Activated T-helper 1 cell treated with anti-CD3 and anti-CD28 coated beads, Interleukin-2, amount 50 U/mL, for 16 hours (primary cell): ENCODE measurements at places on chromosomes 4 and X.

DNA sequence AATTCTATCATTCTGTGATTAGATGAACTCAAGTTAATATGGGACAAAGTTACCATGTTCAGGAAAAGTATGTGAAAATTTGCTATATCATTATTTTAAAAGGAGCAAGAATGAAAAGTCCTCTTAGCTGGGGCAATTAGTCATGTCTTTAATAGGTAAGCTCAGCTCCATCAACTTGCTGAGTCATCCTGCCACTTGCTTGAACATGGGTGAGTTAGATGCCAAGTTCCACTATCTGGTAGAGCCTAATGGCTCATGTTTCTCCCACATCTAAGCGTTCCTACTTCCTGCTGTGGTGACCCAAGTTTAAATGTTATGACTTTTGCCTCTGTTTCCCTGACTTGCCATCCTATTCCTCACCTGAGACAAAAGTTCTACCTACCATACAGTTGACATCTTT, 276.8 kb downstream of the ZNF674 start:
- DNase-seq, result no peak

GRCh38 chr4:15544248-15544729, 74.6 kb downstream of the CC2D2A start:
- no peak for DNase-seq

DNA sequence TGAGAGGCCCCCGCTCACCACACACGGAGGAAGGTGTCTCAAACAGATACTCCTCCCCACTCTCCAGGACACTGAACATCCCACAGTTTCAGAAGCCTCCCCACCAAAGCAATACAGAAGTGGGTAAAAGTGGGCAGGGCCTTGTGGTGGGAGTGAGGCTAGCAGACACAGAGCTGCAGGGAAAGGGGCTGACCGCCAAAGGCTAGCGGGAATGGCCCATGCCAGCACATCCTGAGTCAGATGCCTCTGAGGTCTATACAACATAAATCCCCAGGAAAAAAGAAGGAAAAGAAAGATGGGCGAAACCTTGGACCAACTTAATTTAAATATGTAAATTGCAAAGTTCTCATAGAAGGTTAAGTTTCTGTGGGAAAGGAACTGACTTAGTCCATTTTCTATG, 21.9 kb upstream of the ARHGAP10 start:
- DNase-seq, result no peak

DNA sequence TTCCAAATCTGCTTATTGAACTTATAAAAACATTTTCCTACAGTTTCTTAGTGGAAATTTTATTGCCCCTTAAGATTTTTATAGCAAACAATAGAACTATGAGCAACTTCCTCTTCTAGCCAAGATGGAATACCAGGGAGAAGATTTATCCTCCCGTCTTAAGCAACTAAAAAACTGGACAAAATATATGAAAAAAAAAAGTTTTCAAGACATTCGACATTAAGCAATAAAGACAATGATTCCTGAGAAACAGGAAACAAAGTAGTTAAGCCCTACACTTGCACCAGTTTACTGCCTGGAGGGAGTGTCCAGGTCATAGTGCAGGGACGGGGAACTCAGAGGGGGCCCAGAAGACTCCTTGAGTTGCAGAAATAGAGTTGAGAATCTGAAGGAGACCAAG, 516.1 kb upstream of the DIPK2B start:
- DNase-seq, result no peak

GRCh38 chrX:10423716-10424115, 196.7 kb downstream of the MID1 start:
- no peak for DNase-seq

GRCh38 chr4:4560642-4561041, 18.8 kb upstream of the STX18 start:
- DNase-seq, result no peak

DNA sequence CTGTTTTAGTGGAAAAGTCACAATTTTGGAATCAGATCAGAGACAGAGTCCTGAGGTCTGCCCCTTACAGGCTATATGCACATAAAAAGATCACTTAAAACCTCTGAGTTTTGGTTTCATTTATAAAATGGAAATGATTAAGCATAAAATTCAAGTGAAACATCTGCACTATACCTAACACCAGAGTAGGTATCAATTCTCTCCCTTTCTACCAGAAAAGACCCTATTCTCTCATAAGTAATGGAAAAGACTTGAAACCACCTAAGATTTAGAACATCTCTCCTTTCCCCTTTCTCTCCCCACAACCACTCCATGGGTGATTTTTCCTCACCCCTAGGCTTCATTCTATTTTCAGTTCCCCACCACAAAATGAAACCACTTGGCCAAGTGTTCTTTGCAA, 907 bp downstream of the LHFPL1 start:
- DNase-seq, result no peak

GRCh38 chrX:110417128-110417527, 58.5 kb downstream of the RTL9 start:
- no peak for DNase-seq

DNA sequence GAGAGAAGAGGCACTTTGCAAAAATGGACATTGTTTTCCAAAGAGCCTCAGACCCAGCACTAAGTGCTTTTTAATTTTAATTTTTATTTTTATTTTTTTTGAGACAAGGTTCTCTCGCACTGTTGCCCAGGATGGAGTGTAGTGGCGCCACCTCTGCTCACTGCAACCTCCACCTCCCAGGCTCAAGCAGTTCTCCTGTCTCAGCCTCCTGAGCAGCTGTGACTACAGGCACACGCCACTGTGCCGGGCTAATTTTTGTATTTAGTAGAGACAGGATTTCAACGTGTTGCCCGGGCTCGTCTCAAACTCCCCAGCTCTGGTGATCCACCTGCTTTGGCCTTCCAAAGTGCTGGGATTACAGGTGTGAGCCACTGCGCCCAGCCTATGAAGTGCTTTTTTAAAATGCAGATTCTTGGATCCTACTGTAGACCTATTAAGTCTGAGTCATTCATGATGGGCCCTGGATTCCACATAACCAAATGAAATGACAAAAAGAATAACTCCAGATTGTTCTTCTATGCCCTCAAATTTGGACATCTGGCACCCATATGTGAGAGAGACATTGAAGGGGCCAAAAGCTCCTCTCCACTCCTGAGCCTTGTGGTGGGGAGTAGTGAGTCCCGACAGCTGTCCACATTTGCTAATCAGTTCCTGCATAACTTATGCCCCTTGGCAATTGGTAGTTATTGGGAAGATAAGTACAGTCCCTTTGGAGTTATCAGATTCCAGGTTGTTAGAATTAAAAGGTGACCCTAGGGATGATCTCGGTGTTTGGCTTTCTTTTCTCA, 3.6 kb downstream of the NOCT start:
- DNase-seq, result no peak

- DNase-seq, result no peak
These were observed 153.8 kb upstream of the KLF3 start for GRCh38 chr4:38510201-38510600.

DNA sequence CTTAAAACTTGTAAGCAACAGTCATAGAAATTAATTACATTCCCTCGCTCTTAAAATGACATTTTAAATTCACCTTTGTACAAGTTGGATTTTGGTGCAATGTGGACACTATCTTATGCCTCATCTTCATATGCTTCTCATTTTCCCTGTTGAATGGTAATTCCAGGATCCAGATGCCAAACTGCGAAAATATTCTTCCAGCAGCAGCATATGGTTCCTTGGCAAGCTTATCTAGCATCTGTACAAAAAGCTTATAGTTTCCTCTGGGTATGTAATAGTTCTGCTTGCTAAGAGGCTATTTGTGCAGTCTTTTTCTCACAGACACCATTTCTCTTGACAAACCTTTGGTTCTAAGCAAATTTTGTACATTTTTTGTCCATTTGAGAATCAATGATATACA, 2079.7 kb upstream of the AGA start:
- no peak for DNase-seq

GRCh38 chrX:72366178-72366577, 60.5 kb upstream of the CITED1 start:
- no peak for DNase-seq

- DNase-seq, result no peak
These were observed 1.3 kb downstream of the PTPN13 start for GRCh38 chr4:86595426-86595805.

GRCh38 chrX:45324941-45325340, 124.3 kb upstream of the DIPK2B start:
- DNase-seq, result no peak
